Gastroesophageal sphincter (tissue), 4 donors: ENCODE measurements at places on chromosomes 6 and 20.

- ATAC-seq, result peak; percentile 87
Measured at GRCh38 chr20:43849496-43850186, 65.0 kb upstream of the TOX2 start.

DNA sequence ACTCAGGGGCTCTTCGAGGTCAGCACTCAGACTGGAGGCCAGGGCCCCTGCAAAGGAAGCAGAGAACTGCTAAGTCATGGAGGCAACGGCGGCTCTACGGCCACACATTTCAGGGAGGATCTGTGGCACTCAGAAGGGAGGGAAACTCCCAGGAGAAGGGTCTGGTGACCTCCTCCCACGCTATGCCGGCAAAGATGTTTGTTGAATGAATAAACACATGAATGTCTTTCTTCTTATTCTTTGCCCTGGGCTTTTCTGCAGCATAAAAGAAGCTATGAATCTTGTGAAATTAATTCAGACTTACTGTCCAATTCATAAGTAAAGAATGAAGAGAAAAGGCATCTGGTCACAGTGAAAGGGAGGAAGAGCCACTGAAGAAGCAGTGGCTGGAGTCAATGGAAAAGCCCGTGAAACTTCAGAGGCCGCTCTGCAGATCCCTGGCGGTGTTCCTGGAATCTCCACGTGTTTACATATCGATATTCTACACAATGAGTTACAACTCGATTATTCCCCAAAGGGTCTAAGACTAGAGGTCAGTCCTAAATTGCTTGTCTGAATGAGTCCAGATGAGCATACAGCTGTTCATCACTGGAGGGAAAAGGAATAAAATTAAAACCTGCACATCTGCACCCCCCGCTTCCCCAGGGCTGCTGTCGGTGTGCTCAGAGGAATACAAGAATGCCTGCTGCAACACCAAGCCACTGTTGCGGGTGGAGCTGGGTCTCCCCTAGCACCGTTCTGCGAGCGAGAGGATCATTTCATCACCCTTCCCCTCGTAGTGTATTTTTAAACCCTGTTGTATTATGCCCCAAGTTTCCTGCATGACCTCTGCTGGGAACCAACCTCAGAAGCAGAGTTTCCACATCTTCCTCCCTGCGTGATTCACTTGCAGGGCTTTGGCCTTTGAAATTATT is 25.6 kb downstream of the INSM1 start:
- ATAC-seq, result no peak

DNA sequence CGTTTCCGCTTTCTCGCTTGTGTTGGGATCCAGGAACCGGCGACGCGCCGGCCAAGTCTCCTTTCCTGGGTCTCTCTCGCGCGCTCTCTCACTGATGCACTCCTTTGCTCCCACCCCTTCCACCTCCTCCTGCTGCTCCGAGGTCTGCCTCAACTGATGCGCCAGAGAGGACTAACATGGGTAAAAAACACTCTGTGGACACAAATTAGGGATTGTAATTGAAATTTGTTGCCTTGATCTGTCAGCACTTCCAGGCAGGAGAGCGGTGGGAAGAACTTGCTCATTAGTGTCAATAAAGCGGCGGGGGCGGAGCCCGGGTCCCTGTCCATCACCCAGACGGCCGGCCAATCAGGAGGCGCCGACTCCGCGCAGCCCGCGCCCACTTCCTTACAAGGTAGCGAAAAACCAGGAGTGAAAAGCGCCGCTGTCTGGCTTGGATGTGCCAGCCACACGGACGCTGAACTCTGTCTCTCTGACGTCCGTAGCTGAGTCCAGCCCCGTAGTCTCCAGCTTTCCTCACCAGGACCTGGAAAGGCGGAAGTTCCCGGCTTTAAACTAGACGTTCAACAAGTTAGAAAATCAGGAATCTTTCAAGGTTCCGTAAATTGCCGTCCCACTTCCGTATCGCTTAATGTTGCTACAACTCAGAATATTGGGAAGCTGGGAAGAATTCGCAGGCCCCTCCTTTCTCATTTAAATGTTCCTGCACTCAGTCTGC is at the start of gene TBX18:
TSS of gene TBX18 (minus strand) at position 267 of the 718 bp plus-strand sequence. CDS start 417 bp downstream, outside the sequence.
- ATAC-seq, result peak; percentile 94

GRCh38 chr6:32844839-32845383 is 1.1 kb upstream of the PSMB8 start:
- no peak for ATAC-seq

DNA sequence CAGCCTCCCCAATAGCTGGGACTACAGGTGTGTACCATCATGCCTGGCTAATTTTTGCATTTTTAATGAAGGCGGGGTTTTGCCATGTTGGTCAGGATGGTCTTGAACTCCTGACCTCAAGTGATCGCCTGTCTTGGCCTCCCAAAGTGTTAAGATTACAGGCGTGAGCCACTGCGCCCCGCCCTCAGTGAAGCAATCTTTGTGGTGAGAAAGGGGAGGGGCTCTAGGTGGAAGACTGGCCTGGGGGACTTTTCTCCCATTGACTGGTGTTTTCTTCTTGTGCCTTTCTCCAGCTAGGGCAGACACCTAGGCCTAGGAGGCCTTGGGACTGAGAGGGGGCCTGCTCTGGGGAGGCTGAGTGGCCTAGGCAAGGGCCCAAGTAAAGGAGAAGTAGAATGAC is 84.1 kb downstream of the DNAAF9 start:
- ATAC-seq, result no peak

GRCh38 chr6:26493258-26493657 is 6.8 kb upstream of the BTN1A1 start:
- ATAC-seq, result no peak

DNA sequence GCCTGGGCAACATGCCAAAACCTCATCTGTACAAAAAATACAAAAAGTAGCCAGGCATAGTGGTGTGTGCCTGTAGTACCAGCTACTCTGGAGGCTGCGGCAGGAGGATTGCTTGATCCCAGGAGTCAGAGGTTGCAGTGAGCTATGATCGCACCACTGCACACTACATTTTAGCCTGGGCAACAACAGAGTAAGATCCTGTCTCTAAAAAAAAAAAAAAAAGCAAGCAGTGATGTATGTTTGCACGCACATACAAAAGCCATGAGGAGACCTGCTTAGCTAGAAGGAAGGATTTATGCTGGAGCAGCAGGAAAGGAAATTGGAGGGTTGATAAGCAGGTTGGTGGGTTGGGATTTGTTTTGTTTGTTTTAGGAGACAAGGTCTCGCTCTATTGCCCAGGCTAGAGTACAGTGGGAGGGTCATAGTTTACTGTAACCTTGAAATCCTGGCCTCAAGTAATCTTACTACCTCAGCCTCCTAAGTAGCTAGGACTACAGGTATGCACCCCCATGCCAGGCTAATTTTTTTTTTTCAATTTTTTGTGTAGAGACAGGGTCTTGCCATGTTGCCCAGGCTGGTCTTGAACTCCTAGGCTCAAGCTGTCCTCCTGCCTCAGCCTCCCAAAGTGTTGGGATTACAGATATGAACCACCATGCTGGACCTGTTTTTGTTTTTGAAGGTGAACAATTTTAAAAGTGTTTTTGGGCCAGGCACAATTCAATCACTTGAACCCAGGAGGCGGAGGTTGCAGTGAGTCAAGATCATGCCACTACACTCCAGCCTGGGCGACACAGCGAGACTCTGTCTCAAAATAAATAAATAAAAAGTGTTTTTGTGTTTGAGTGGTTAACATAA is 4.0 kb downstream of the ZSWIM3 start:
- ATAC-seq, result no peak

GRCh38 chr6:66198062-66198624 is 491.1 kb upstream of the EYS start:
- ATAC-seq, result no peak

- ATAC-seq, result no peak
Measured at GRCh38 chr6:119586250-119586882, 236.8 kb upstream of the MAN1A1 start.

DNA sequence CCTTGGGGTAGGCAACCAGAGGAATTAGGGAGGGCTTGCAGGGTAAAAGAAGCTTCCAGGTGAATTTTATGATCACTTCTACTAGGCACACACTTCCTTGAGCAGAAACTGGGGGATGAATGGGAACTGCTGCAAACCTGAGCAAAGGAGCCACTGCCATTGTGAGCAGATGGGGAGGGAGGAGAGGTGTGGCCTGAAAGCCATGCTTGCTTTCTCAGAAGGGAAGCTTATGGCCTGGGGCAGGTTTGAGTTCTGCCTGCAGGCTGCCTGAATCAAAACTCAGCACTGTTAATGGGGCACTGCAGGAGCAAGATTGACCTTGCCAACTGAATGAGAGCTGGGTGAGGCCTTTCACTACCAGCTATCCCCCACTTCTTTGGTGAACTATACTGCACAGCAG is 328.1 kb downstream of the NKAIN2 start:
- no peak for ATAC-seq

DNA sequence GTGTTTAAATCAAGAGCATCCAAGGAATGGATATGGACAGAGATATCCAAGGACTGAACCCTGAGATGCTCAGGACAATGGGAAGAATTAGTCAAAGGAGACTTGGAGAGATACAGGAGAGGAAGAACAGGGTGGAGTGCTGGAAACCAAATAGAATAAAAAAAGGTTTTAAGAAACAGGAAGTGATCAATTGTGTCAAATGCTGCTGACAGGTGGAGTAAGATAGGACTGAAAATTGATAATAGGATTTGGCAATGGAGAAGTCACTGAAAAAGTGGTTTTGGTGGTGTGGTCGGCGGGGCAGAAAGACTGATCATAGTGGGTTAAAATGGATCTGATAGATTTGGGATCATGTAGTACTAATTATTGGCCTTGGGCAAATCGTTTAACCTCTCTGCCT is 37.9 kb upstream of the PNRC1 start:
- ATAC-seq, result no peak

DNA sequence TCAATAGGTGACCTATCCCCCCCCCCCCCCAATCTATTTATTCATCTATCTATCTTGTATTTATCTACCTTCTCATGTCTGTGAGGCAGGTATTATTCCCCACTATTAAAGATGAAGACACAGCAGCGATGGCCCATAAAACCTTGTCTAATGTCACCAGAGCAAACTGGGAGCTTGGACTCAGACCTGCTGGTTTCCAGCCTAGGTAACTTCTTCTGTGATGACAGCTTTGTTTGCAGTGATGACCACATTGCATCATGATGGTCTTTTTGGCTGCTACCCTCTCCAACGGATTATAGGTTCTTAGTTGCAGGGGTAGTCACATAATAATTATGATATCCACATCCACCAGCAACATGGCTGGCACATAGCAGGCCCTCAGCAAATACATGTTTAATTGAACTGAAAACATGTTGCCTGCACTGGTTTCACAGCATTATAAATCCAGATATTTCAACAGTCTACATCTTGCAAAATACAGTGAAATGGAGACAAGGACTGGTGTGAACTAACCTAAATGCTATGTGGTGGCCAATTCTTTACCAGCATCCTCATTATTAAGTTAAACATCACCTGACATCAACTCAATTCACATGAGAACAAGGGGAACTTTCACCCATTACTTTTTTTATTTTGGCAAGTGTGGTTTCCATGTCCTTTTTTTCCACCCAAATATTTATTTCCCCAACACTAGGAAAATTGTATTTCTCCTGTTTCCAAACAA is 712.5 kb upstream of the NRSN1 start:
- no peak for ATAC-seq

DNA sequence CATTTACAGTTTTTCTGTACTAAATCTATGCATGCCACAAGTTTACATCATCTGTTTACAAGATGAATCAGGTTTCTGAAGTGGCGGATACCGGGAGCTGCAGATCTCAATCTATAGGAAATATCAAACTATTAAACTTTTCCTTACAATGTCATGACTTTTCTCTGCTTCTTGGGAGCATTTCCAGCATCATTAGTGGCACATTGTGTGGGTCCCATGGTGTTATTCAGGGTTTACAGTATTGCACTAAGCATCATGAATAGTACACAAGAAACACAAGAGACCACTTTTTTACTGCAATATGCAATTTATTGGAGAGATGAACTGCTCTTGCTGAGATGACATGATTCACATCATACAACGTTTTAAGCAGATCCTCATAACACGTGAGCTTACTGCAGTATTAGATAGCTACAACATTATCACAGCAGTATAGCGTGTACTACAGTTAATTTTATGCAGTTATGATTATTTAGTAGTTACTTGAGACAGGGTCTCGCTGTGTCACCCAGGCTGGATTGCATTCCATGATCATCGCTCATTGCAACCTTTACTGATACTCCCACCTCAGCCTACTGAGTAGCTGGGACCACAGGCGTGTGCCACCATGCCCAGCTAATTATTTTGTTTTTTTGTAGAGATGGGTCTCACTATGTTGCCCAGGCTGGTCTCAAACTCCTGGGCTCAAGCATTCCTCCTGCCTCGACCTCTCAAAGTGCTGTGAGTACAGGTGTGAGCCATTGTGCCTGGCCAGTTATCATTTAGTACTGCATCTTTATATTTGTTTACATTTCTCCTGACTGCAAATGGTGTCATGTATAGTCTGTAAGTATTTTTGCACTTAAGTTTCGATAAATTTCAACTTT is 18.4 kb downstream of the BLTP3A start:
- no peak for ATAC-seq

GRCh38 chr6:164753517-164753916 is 555.9 kb downstream of the C6orf118 start:
- ATAC-seq, result no peak

- no peak for ATAC-seq
Measured at GRCh38 chr6:44298055-44298803, 14.9 kb downstream of the AARS2 start.

DNA sequence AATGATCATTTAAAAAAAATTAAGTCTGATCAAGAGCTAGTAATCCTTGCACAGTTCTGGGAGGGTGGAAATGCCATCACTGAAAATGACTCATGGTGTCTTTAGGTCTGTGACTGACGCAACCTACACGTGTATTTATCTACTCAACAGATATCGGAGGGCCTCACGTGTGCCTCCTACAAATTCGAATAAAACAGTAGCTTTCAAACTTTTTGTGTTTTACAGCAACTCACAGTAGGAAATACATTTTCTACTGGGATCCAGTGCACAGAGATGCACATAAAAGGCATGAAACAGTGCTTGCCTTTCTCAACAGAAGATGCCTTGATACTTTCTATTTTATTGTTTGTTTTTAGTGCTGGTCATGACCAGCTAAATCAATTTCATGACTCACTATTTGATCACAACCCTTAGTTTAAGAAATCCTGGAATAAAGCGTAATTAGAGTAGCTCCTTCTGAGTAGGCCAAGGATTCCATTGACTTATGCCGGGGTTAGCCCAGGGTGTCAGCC is 210.0 kb upstream of the SNX9 start:
- no peak for ATAC-seq

DNA sequence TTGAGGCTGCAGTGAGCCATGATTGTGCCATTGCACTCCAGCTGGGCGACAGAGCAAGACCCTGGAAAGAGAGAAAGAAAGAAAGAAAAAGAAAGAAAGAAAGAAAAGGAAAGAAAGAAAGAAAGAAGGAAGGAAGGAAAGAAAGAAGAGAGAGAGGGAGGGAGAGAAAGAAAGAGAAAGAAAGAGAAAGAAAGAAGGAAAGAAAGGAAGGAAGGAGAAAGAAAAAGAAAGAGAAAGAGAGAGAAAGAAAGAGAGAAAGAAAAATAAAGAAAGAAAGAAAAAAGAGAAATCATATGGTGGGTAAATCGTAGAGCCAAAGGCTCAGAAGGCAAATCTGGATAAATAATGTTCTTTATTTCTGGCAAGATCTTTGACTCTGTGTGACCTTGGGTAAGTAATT is 53.4 kb downstream of the CD40 start:
- no peak for ATAC-seq

GRCh38 chr6:16700202-16700915 is 60.9 kb downstream of the ATXN1 start:
- peak; percentile 36 for ATAC-seq
